ENCODE measurements at places on chromosomes 12 and 14.
A peak's percentile ranks its signal among the peaks of the same experiment; 100 is the strongest.

DNA sequence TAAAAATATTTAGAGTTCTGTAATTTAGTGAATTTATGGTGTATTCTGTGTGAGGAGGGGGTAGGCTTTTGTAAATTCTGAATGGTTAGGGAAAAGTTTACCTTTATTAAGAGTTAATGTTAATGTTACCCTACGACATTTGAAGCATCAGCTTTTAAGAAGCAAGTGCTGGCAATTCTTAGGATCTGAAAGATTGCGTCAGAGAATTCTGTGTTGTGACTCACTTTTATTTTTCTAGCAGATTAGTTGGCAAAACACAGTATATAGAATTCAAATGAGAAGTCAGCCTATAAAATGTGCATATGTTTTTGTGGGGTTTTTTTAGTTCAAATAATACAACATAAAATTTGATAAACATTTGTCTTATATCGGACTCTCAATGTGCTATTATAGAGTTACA lies 97.6 kb downstream of the RAD52 start:
- DNase-seq = no peak

DNA sequence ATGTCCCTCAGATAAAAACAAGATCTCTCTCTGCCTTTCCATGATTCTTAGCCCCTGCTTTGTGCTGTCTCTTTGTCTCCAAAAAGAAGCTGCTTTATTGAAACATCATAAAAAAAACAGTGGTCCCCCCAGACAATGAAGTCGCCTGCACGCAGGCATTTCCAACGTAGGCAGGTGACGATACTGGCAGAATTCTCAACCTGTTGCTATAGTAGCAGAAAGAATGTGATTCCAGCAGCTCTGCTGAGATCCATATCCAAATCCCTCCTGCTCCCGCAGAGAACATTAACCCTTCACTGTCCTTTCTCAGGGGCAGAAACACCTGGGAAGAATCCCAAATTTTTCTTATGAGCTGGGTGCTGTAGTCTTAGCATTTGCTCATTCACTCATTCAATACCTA lies 84.8 kb downstream of the STON2 start:
- peak; percentile 50 for DNase-seq

DNA sequence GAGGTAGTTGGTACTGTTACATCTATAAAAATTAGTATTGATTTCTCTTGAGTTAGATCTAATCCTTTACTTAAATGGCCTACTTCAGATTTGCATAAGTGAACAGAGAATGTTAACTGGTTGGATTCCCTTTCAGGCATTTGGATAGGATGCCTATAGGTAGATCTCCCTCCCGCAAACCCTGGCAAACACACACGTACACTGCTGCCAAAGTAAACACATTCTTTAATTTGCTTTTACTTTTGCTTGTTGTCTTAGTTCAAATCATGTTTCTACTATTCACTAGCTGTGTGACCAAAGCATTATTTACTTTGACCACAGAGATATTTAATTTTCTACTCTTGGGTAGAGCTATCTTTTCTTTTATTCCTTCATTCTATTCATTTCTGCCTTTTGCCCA lies 936.1 kb upstream of the FBXO33 start:
- DNase-seq = no peak

DNA sequence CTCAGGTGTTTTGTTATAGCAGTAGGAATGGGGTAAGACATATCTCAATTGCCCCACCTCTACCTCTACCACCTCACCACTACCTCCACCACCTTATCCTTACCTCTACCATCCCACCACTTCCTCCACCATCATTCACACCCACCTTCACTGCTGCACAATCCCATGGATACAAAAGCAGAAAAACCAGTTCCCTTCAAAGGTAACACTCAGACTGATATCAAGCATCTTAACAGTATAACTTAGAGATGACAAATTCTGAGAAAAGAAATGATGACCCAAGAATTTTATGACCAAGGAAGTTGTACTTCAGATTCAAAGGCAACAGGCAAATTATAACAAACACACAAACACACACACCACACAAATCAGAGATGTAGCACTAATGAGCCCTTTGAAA lies 189.4 kb downstream of the NUAK1 start:
- no peak for DNase-seq

DNA sequence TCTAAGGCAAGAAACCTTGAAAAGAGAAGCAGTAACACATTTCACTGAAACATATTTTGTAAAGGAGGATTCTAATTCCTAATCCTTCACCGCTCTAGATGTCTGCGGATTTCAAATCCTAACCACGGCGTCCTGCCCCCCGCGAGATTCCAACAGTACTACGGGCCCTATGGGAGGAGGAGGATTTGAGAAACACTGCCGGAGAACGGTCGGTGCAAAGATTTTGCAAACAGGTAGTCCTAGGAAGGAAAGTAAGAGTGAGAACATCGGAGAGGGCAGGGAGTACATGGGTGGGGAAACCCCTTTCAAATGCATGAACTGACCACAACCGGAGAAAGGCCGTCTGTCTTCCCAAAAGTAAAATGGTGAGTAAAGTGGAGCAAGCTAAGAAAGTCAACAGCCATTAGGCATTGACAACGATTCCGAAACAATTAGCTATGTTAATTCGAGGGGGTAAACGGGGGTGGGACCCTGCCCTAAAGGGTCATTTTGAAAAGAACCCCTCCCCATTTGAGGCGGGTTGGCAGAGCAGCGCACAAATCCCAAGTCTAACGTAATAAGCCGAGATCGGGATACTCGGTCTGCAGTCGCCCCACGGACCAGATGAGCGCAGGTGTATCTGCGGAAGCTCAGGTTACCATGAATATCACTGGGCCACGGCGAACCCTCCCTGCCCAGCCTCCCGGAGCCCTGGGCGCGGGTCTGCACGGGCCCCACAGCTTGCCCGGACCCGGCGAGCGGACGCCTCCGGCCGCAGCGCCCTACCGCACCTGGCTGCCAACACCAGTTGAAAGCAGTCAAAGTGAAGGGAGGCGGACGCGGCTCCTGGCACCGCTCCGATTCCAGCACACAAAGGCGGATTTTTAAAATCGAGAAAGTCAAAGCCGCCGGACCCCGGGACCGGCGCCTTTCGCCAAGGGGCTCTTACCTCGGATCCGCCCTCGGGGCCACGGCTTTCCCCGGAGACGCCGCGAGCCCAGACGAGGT lies 662 bp downstream of the EPS8 start:
- peak; percentile 52 for DNase-seq

GRCh38 chr14:89137526-89138163 lies 279.4 kb downstream of the FOXN3 start:
- peak; percentile 47 for DNase-seq

DNA sequence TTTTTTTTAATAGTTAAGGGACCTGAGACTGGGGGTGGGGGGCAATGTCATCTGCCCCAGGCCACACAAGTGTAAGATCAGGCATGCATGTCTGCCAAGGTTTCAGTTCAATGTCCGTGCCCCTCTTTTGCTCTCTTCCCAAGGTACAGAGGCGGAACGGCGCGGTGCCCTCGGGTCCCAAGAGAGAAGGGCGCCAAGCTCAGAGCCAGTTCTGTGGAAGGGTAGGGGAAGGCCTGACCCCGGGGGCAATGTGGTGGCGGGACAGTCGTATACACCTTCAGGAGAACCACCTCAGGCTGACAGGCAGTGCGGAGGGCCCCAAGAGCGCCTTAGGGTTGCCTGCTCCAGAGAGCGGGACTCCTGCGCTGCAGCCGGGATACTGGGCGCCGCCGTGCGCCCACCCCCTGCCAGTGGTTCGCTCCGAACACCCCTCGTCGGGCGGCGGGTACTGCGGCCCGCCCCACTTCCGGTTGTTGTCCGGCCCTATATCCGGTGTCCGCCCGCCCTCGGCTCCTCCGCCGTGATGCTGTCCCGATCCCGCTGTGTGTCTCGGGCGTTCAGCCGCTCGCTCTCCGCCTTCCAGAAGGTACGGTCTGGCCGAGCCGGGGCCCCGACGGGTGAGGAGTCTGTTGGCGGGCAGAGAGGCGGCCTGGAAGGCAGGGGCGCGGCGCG lies at the start of gene DLST:
DLST (plus strand) TSS at position 486 of the 672 bp plus-strand sequence; CDS start at position 524, 38 bp downstream.
- DNase-seq = peak; percentile 92

- no peak for DNase-seq
Observed at GRCh38 chr12:91967590-91967989, 178.1 kb downstream of the BTG1 start.

GRCh38 chr12:88153959-88154358 lies 11.9 kb downstream of the TMTC3 start:
- no peak for DNase-seq

DNA sequence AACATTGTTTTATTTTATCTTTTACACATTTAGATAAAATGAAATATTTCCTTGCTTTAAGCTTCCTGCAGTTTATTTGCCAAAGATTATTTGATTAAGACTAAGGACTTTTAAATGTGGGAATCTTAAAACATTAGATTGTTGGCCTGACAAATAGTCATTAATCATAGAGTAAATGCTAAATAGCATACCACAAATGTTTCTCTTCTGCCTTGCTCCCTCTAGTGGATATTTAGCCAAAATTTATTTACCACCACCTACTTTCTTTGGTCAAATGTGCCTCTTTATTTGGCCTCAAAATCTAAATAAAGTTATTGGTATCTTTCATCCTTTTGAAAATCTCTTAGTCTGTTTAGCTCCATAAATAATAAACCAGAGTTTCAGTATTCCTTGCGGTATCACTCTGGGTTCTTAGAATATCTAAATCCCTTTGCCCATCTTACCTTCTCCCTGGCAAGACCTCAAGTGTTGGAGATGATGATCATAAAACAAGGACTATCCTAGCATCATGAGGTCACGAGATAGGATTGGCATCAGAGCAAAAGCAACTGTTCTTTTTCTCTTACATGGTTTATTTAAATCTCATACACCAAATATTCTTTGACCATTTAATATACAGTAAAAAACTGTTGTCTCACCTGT lies 150.6 kb upstream of the AEBP2 start:
- no peak for DNase-seq
